ENCODE measurements at places on chromosomes 16 and 17. TPM values are rescaled to one million over a fixed set of nuclear protein-coding genes. Genes with fewer than 3 reads are reported as not detected.

The MYCBPAP gene
- total RNA-seq, result 1.3 TPM

The ALOX15 gene
- total RNA-seq, result 0.21 TPM

The CNGB1 gene
- total RNA-seq, result not detected

The RTN4RL1 gene
- 0.54 TPM for total RNA-seq

The TK2 gene
- total RNA-seq, result 18.2 TPM

The ZFP3 gene
- total RNA-seq, result 3.7 TPM

The MIEN1 gene
- total RNA-seq, result 42.9 TPM

The NOD2 gene
- total RNA-seq, result 0.51 TPM

The AXIN2 gene
- total RNA-seq, result 141 TPM

The PTX4 gene
- total RNA-seq, result not detected

The SLC16A13 gene
- total RNA-seq, result 7.1 TPM

The SLC25A39 gene
- total RNA-seq, result 155 TPM

The GCGR gene
- 1.0 TPM for total RNA-seq

The BAHCC1 gene
- total RNA-seq, result 10.2 TPM

The C17orf100 gene
- 3.1 TPM for total RNA-seq

The HSD11B2 gene
- total RNA-seq, result 11.3 TPM

The IL21R gene
- total RNA-seq, result 0.12 TPM
